ENCODE measurements at places on chromosomes 11 and 22.

DNA sequence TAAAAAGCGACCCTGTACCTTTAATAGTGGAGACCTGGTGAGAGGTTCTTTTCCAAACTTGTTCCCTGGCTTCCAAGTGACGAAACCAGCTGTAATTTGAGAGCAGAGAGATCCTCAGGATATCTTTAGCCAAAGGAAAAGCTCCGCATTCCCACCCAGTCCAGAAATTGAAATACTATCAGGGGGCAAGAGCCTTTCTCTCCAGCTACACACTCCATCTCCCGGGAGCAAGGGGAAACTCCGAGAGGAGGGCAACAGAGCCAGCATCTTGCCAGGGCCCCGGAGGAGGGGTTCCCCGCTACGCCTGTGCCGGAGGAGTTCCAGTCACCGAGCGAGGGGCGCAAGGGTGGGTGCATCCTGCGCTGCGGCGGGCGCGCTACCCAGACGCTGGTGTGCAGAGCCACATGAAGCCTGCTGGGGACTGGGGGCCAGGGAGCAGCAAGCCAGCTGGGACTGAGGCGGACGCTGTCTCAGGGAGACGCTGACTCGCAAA, at the start of gene FIBIN:
Gene FIBIN, plus strand, starts transcription at position 148 of the 493 bp plus-strand sequence. CDS start 415 bp downstream, outside the sequence.
- DNase-seq, result peak; percentile 9

GRCh38 chr11:38156495-38157146, 1558.6 kb upstream of the RAG2 start:
- DNase-seq, result no peak

- DNase-seq, result no peak
Observed at GRCh38 chr11:103668859-103669258, 367.6 kb upstream of the DDI1 start.

DNA sequence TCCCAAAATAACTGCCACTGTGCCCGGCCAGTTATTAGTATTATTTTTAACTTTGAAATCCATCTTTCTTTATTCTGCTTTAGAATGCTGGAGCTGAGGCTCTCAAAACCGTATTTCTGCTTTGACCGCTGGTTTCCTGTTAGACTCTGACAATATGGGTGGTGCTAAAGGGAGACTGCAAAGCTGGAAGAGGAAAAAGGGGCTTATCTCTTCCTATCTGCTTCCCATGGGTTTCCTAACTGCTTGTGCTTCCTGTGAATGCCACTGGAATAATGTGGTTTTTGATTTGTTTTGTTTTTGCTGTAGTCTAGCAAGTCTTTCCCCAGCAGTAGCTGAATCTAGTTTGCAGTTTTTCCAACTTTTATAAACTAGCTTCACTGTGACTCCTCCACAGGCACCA, 43.6 kb downstream of the XRRA1 start:
- DNase-seq, result no peak

GRCh38 chr11:1155274-1155693, 2.5 kb upstream of the MUC5AC start:
- DNase-seq, result no peak

DNA sequence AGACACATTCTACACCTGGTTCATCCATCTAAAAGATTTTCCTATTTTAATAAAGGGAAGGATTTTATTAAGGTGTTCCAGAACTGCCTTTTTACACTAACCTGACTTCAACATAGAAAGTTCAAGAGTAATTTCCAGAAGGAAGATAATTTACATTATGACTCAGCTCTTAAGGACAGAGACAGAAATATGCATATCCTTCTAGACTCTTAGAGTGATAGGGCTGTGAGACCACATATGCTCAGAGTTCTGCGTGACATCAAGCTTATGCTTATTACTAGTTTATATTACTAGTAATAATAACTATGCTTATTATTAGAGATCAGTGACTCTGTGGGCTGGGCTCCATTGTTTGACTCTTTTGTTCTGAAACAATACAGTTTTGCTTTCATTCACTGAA, 4.6 kb downstream of the PDGFD start:
- no peak for DNase-seq

DNA sequence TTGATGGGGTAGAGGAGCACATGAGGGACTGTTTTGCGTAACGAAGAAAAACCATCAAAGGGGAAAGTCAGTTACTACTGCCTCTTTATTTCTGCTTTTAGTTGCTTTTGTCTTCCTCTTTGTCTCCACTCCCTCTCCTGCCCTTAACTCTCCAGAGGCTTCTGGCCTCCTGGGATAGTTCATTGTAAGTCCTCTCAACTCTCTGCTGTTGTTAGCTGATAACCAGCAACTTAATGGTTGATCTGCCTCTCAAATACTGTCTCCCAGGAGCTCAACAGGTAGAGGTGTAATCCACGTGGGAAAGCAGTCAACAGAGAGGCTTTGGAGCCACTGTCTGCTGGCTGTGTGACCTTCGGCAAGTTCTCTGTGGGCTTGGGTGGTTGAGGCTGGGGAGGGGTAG, 47.3 kb downstream of the CCDC81 start:
- DNase-seq, result no peak

- DNase-seq, result no peak
Observed at GRCh38 chr11:91837411-91838330, 386.9 kb upstream of the FAT3 start.

DNA sequence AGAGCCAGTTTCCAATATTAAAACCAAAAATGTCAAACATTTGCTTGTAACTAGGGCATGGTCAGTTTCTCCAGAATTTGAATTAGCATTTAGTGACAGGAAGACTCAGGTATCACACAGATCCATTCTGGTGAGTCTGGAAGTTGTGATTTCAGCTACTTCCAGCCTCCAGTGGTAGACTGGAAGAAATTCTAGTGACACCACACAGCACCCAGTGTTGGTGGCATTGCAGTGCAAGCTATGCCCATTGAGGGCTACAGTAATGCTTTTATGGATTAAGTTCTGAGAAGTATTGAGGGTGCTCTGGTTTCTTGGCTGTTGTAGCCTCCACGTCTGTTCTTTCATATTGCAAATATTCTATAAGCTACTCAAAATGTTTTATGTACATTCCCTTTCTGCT, 31.4 kb upstream of the MMP20 start:
- no peak for DNase-seq

GRCh38 chr11:121864660-121865059, 251.4 kb downstream of the BLID start:
- no peak for DNase-seq

- DNase-seq, result no peak
Observed at GRCh38 chr11:115682888-115683287, 178.7 kb upstream of the CADM1 start.

DNA sequence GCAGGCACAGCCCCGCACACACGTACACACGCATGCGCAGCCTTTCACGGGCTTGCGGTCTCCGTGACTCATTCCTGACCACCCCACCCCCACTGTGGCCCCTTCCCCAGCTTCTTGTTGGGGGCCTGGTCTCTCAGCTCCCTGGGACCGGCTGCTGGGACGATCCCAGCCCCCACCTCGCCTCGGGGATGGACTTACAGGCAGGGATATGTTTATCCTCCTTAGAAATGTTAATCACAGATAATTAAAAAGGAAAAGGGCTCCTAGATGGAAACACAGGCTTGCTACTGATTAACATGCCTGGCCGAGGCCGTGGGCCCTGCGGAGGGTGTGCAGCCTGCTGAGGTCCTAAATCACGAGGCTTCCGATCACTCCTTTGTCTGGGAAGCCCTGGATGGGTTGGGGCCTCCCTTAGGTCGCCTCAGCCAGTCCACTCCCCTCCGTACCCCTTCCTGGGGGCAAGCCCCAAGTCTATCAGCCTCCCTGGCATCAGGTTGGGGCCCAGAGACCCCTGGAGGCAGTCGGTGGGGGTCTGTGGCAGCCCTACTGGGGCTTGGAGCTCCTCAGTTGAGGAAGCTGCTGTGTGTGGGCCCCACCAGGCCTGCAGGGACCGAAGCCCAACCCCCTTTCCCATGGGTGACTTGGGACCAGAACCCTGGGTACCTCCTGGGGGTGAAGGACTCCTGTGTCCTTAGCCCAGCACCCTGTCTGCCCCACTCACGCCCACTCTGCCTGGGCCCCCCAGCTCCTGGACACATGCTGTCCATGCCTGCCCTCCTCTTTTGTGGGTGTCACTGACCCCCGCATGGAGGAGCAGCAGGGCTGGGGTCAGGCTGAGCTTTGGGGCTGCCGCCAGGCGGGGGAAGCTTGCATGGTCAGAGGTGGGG, 20.6 kb downstream of the TSPAN4 start:
- DNase-seq, result no peak

GRCh38 chr22:17113600-17113999, 7.6 kb downstream of the TMEM121B start:
- no peak for DNase-seq

- DNase-seq, result no peak
Observed at GRCh38 chr22:30304495-30305244, 15.4 kb upstream of the CASTOR1 start.

GRCh38 chr11:61588728-61589191, 7.9 kb upstream of the SYT7 start:
- DNase-seq, result no peak

DNA sequence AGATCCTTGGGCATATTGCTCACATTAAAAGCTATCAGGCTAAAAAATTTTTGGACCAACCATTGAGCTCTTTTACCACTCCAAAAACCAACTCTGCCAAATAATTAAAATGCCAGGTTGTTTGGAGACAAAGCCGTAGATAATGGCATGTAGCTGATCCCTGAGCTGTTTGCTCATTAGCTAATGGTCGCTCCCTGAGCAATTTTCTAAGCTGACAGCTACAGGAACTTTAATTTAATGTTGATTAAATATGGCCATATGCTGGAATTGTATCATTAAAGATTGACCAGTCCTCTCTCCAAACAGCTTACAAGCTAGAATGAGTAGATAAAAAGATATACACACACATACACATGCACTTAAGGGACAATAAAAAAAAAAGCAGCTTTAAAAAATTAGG, 216.2 kb upstream of the ARHGAP20 start:
- no peak for DNase-seq

DNA sequence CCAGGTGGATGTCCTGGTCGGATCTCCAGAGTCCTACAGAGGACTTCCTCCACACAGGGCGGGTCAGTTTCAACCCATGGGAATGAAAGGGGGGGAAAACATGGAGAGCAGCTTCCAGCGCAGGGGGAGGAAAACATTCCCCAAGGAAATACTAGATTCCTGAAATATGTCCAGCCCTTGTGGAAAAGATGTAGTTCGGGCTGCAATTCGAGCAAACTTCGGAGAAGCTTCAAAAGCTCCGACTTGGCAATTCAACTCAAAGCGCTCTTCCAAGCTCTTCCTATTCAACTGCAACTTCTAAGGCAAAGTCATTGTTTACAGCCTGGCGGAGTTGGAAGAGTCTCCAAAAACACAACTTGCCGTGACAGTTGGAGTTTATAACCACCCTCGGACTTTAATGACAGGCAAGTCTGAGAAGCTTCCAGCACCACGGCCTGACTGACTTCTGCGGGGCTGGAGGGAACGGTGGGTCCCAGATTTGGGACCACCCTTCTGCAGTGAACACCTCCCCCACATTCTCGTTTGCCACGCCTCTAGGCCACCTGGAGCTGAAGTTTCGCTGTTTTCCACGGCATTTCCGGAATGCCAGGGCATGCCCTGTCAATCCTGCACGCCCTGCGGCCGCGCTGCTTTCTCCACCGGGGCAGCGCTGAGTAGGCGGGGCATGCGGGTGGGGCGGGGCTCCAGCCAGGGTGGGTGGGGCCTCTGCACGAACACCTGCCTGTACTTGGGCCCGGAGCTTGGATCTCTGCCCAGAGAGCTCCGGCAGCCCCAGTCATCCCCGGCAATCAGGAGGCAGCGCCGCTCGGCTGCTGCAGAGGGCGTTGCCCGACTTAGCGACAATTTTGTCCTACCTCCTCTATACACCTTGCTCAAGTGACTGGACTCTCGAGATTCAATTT, 49.0 kb upstream of the BIRC3 start:
- peak; percentile 93 for DNase-seq

DNA sequence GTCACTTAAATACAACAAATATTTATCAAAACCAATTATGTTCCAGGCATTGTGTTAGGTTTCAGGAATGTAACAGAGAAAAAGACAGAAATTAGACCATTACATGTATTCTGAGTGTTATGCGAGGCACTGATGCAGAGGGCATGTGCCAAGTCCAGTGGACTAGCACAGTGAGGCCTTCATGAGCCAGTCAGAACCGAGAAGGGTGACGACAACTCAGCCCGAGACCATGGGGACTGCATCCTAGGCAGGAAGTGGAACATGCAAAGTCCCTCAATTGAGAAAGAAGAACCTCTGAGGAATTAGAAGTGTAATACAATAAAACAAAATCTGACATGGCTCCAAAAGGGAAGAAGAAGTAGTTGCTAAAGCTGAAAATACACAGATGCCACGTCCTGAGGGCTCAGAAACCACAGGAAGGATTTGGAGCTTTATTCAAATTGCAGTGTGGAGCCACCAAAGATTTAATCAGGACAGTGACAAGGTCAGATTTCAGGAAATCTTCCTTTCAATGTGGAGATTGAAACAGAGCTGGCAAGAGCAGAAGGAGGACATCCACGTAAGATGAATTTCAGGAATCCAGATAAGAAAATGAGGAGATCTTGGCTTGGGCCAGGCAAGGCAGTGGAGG, 529.6 kb downstream of the NTM start:
- no peak for DNase-seq

DNA sequence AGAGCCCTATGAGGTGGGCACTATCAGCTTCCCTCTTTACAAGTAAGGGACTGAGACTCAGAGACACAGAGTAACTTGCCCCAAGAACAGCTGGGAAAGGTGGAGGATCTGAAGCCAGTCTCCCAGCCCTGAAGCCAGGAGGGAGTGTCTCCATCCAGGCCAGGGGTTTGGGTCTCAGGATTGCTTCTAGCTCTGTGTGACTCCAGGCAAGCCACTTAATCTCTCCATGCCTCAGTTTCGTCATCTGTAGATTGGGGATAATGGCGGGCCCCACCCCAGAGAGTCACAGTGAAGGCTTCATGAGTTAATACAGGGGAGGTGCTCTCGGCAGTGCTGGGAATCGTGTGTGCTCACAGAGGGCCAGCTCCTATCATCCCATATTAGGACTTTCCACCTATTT, 10.5 kb downstream of the MAP4K2 start:
- DNase-seq, result no peak

GRCh38 chr11:4654635-4655369, 11.0 kb downstream of the OR51E1 start:
- no peak for DNase-seq

DNA sequence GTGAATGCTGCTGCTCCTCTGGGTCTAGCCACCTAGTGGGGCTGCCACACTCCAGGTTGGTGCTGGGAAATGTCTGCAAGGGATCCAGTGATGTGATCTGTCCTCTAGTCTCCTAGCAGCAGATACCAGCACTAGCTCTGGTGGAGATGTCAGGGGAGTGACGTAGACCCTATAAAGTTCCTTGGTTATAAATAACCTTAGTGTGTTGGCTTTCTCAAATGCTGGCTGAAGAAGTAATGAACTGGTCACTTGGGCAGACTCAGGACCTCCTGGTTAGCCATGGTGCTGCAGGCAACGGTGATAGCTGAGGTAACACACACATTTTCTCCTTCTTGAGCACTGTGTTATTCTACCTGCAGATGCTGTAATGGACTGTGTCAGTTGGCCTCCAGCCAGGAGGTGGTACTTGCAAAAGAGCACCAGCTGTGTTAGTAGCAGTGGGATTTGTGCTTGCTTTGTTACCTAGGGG, 35.5 kb downstream of the BBOX1 start:
- DNase-seq, result no peak
